ENCODE measurements at places on chromosomes 3 and 15.

- DNase-seq = no peak
Observed at GRCh38 chr15:69854521-69855181, 243.1 kb downstream of the TLE3 start.

DNA sequence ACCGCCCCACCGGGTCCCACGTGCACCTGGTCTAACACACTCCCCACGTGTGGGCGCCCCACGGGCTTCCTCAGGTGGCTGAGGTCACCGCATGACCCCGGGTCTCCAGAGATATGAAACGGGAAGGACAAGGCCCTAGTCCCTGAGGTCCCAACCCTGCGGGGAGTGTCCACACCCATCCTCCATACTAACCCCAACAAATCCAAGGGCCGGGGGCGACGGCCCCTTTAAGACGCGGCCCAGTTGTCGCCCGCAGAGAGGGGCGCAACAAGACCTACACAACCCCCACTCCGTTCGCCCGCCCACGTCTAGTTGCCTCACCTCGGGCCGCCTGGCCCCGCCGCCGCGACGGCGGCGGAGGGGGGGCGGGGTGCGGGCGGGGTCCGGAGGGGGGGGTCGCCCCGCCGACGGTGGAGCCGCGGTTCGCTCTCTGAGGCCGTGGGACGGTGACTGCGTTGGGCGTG is 396 bp downstream of the INO80 start:
- peak; percentile 71 for DNase-seq

- no peak for DNase-seq
Observed at GRCh38 chr3:29466442-29466841, 185.6 kb downstream of the RBMS3 start.

DNA sequence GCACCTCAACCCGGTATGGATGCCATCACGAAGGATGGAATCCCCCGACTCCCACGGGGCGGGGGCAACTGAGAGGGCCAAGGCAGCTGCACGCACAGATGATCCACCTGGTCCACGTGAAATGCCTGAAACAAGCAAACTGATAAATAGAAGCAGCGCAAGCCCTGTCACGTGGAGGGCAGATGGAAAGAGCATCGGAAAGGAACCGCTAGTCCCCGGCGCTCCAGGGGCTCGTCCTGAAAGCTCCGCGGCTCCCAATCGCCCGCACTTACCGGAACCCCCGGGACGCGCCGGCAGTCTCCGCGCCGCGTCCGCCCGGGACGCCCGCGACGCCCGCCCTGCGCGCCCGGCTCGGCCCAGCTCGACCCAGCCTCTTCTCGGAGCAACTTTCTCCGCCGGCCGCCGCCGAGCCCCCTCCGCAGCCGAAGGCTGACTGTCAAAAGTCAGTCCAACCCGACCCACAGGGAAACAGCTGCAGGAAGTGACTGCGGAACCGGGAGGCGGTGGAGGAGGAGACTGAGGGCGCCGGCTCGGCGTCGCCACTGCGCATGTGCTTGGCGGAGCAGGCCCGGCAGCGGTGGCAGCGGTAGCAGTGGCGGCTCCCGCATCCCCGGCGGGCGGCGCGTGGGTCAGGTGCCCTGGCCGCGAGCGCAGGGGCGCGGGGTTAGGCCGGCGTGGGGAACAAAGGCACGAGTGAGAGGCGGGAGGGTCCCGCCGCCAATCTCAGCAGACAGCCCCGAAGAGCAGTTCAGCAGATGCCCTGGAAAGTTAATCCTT is at the start of gene ZMAT3:
Gene ZMAT3 (minus strand): TSS at position 487 of the 777 bp plus-strand sequence. CDS start 4,057 bp downstream, outside the sequence.
- peak; percentile 69 for DNase-seq

GRCh38 chr3:120682095-120682681 is at the start of gene HGD:
TSS of gene HGD (minus strand) at chr3:120682239. CDS start at chr3:120682111, 128 bp downstream.
- no peak for DNase-seq

DNA sequence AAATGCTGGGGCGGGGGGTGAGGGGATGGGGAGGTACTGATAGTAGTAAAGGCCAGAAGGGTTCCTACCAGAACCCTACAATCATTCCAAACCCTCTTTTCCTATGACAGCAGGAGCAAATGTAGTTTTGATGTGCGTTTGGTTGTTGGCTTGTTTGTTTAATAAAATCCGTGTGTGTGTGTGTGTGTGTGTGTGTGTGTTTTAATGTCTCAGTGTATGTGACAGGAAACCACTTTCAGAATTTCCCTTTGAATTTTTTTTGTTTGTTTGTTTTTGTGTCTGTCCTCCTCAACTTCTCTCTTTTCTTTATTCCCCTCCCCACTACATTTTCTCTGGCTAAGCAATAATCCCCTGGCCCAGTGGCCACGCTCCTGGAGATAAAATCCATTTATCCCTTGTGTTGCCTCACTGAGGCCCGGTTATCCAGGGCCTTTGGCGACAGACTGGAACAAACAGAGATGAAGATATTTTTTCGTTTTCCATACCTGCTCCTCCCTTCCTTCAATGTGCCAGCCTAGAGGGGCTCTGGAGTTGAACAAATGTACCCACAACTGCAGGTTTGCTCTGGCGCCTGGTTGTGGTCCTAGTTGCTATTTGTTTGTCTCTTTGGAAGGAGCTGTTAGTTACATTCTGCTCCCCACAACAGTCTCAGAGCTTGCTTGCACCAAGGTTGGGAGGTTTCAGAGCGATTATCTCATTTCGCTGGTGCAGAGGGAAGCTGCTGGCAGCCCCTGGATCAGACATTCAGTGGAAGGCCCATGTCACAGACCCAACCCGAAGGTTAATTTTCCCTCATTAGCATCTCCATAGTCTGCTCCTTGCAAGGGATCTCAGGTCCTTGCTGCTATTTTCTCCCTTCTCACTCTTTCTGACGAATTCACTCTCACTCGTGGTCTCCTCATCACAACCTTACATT is 17.9 kb downstream of the NR2F2 start:
- no peak for DNase-seq

DNA sequence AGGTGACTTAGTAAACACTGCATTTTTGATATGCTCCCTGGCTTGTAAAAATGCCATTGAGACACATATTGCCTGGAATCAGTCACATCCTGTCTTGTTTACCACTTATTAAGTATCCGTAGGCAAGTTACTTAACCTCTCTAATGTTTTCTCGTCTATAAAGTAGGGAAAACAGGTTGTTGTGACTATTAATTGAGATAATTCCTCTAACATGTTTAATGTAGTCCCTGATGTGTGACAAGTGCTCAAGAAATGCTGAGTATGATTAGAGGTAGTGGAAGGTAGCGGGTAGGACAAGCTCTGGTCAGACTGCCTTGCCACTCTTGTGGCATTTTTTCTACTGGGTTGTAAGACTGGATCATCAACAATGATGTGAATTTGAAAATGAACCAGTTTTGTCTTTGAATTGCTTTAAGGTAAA is 54.1 kb downstream of the NFKBIZ start:
- DNase-seq = no peak

GRCh38 chr3:105747696-105748095 is 121.1 kb downstream of the CBLB start:
- no peak for DNase-seq

GRCh38 chr15:26939398-26939797 is 31.6 kb upstream of the GABRG3 start:
- no peak for DNase-seq

DNA sequence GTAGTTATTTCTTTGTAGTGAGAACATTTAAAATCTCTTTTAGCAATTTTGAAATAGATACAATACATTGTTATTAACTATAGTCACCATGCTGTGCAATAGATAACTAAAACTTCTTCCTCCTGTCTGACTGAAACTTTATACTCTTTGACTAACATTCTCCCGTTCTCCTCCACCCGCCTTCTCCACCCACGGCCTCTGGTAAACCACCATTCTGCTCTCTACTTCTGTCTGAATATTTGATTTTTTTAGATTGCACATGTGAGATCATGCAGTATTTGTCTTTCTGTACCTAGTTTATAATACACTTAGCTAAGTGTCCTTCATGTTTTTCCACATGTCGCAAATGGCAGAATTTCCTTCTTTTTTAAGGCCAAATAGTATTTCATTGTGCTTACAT is 72.8 kb upstream of the RBM5 start:
- no peak for DNase-seq

DNA sequence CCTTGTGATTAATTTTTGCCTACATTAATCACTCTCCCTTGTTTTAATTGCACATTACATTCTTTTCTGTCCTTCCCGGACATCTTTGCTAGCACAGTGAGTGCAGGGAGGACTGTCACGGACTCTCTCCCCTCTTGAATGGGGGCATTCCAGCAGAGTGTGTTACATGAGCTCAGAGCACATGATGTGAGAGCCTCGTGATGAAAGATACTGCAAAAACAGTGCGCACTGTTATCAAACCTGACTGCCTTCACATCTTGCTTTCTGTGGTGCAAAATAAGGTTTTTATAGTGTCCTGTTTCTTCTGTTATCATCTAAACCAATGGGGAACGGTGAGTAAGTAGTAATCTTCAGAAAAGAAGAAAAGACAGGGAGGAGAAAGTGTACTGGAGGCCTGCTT is 167.5 kb downstream of the PGPEP1L start:
- DNase-seq = no peak

- no peak for DNase-seq
Observed at GRCh38 chr15:38886315-38887163, 321.9 kb upstream of the RASGRP1 start.

- no peak for DNase-seq
Observed at GRCh38 chr3:125053304-125053699, 2.5 kb downstream of the HEG1 start.

DNA sequence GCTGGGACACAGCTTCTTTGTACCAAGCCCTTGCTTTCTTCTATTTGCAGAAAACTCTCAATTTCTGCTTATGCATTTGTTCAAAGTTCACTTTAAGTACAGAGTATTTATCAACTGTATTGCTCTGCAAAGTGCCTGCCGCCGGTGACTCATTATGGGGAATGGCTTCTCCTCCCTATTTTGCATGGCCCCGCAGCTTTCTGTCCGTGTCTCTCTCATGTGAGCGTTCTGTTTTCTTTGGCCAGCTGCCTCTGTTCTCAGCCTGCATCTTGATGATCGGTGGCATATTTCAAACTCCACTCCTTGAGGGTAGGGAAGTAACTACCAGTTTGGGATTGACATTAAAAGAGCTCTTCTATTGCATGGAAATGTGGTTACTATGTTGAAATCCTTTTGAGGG is 28.6 kb upstream of the ST8SIA2 start:
- no peak for DNase-seq

DNA sequence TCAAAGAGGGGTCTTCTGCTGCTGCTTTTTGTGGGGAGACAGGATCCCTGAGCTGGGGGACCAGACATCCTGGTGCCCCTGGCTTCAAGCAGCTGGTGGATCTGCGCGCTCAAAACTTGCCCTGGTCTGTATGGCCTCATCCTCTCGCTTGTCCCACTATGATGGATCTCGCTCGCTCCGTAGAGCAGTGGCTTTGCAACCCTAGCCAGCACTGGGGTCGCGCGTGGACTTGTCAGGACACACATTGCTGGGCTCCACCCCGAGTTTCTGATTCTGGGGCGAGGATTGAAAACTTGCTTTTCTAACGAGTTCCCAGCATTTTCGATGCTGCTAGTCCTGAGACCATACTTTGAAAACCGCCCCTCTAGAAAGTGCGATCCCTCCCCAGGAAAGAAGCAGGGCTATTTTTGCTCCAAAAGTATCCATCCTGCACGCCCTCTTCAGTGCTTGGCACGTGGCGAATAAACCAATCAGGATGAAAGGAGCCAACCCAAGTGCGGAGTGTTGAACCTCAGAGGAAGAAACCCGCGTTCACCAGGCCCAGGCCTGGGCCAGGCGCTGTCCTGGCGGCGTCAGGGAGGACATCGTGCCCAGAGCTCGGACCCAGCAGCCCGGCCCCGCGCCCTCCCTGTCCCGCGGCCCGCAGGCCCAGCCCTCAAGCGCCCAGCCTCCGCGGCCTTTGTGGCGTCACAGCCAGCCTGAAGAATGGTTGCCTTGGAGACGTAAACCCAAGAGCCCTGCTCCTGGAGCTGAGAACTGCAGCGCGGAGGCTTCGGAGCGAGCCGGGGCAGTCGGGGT is at the start of gene CFAP100:
Gene CFAP100 (plus strand): TSS at position 731 of the 798 bp plus-strand sequence. CDS start 1,092 bp downstream, outside the sequence.
- DNase-seq = no peak

GRCh38 chr3:67384016-67384415 is 270.4 kb downstream of the SUCLG2 start:
- DNase-seq = no peak

DNA sequence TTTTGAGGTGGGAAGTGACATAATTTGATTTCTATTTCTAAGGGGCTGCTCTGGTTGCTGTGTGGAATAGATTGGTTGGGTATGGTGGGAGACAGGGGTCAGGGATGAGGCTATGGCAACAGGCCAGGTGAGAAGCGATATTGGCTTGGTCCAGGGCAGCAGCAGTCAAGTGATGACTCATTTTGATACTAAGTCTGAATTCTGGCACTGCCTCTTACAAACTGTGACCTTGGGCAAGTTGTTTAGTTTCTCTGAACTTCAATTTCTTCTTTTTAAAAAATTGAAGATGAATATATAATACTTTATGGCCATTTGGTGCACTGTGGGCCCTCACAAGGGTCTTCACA is 40.4 kb upstream of the CLSTN2 start:
- DNase-seq = no peak

GRCh38 chr3:65893631-65894030 is 145.1 kb downstream of the MAGI1 start:
- DNase-seq = no peak

Measured in T-helper 2 cell (primary cell).